ENCODE measurements at places on chromosomes 5 and 9.

DNA sequence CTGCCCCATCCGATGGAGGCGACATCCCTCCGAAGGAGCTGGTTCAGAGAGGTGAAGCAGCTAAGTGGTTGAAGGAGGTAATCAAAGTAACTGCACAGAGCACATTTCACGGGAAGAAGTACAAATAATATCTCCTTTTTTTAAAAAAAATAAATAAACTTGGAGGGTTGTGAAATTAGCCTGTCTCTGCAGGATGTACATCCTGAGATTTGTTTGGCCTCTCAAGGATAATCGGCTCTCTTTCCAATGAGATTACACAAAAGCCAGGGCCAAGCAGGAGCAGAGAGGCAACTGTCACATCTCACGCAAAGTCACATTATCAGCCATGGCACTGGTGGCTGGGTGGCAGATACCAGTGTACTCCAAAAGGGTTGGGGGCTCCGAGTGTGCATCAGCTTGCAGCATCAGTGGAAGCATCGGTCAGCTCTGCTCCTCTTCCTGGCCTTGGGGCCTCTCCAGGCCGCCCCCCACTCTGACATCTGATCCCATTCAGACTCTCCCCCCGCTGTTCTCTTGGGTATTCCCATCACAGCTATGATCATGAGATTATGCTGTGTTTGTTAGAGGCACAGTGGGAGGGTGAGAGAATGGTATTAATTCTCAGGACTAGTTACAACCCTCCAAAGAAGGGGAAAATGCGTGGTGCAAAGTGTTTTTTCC lies 109.9 kb downstream of the UGCG start:
- DNase-seq: no peak

GRCh38 chr5:6236858-6237481 lies 141.4 kb downstream of the MED10 start:
- no peak for DNase-seq

DNA sequence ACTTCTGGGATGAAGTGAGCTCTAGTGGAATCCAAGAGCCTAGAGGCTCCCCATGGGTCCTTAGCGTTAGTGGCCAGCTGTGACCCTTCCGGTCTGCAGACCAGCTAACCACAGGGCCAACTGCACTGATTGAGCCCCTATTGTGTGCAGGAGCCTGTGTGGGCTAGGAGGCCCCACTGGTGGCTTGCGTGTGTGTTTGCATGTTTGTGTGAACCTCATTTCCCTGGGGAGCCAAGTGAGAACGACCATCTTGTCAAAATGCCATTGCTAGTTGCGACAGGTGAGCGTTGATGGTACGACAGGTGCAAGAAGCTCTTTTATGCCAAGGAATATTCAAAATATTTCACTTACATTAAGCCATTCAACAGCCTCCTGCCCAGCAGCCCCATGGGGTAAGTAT lies 44.1 kb upstream of the ANKRD33B start:
- DNase-seq: no peak

DNA sequence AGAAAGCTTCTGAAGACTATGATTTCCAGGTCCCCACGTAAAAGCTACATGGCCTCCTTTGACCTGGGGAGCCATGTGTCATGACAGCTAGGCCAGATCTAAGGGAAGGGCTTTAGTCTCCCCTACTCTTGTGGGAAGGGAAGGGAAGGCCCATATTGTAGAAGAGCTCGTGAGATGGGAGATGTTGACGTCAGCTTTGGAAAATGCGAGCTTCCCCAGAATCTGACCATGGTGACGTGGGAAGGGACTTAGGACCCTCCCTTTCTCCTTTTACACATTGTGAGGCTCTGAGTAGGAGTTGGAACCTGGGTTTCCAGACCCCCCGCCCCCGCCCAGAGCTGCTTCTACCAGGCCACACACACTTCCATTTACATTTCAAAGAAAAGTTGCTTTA lies 165.5 kb downstream of the SYK start:
- no peak for DNase-seq

DNA sequence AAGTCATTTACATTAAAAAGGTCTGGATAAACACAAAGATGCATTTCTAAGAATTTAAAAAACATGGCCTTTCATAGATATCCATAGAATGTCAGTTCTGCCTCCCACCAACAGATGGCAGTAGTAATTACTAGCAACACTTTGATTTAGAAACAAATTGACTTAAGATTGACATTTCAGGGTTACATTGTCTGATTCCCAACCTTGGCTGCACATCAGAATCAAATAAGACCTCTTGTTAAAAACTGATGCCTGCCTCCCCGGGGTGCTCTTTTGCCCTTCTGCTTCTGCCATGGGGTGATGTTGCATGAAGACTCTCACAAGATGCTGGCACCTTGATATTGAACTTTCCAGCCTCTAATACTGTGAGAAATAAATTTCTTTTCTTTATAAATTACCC lies 146.2 kb upstream of the GPR151 start:
- DNase-seq: peak; percentile 3

GRCh38 chr5:55360190-55360589 lies 52.4 kb downstream of the MTREX start:
- DNase-seq: no peak

- DNase-seq: no peak
These were observed 3.3 kb downstream of the LARP1 start for GRCh38 chr5:154758493-154758892.

DNA sequence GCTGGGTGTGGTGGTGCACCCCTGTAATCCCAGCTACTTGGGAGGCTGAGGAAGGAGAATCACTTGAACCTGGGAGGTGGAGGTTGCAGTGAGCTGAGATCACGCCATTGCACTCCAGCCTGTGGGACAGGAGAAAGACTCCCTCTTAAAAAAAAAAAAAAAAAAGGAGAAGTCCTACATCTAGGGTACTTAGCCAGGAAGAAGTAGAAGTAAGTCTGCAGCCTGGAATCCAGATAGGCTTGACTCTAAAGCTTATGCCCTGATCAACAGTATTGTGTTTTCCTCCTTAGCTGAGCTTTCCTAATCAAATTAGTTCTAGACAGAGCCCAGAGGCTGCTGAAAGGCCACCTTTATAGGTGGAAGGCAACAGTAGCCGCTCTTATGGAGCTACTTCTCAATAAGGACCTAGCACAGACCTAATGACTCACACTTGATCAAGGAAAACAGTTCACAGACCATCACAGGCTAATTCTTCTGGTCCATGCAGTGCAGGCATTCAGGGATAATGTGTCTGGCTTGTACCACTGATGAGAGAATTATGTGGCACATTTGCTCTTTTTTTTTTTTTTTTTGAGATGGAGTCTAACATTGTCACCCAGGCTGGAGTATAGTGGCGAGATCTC lies 105.5 kb upstream of the KLF4 start:
- DNase-seq: no peak

- no peak for DNase-seq
These were observed 64.2 kb upstream of the IRX1 start for GRCh38 chr5:3531320-3531986.

- no peak for DNase-seq
These were observed 159.7 kb upstream of the TLX3 start for GRCh38 chr5:171149333-171149732.

DNA sequence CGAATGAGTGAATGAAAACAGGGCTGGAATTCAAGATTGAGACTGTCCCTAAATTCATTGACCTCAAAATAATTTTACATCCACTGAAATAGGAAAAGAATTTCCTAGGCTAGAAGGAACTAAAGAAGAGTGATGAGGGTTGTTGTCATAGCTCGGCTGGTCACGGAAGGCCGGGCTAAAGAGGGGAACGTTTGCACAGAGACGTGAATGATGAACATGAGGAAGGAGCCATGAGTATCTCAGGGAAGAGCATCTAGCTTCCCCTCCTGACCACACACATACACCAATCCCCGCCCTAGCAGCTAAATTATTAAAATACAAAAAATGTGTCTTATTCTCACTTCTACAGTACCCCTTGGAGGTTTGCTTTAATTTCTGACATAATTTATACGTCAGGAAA lies 124.4 kb upstream of the ABCA1 start:
- no peak for DNase-seq

GRCh38 chr5:165425594-165425993 lies 1920.2 kb downstream of the MAT2B start:
- DNase-seq: no peak

- DNase-seq: no peak
These were observed 63.8 kb downstream of the PBX3 start for GRCh38 chr9:125811002-125811401.

- DNase-seq: no peak
These were observed 292.4 kb downstream of the ZNF608 start for GRCh38 chr5:124454081-124454480.

GRCh38 chr5:19862711-19863110 lies 125.3 kb downstream of the CDH18 start:
- DNase-seq: no peak

DNA sequence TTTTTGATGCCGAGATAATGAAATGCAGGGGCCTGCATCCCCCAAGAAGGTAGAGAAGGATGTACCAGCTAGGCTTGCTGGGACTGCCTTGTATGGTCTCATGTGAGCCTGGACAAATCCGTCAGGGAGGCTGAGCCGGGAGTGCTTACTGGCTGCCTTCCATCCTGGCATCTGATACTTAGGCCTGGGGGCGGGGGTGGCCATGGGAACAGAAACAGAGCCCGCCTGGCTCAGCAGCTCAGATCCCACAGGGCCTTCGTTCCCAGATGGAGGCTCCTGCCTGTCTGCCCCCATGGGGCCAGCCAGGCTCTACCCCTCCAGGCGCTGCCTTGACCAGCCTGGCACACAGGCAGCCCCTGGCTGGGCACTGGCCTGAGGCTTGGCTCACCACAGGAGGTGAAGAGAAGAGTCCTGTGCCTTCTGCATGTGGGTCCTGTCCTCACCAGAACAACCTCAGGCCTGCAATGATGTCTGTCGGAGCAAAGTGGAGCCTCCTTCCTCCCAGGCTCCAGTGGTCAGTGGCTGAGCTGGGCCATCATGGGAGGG lies 10.5 kb upstream of the SPATA31E1 start:
- DNase-seq: no peak

DNA sequence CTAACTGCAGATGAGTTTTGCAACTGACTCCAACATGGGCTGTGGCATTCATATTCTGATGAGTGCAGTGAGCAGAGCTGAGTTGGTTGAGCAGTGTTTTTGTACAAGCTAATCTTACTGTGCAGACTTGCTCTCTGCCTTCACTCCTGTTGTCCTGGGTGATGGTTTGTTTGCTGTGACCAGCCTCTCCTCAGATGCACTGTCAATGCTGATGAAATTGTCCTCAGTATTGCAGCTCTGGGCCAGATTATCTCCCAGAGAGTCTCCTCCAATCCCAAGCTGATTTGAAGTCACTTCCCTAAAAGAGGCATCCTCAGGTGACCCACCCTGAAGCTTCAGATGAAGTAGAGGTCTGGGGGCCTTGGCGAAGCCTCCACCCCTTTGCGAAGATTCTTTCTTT lies 581.8 kb downstream of the ACTL7B start:
- DNase-seq: no peak

GRCh38 chr5:149471406-149472183 lies 79.6 kb downstream of the CSNK1A1 start:
- DNase-seq: no peak

DNA sequence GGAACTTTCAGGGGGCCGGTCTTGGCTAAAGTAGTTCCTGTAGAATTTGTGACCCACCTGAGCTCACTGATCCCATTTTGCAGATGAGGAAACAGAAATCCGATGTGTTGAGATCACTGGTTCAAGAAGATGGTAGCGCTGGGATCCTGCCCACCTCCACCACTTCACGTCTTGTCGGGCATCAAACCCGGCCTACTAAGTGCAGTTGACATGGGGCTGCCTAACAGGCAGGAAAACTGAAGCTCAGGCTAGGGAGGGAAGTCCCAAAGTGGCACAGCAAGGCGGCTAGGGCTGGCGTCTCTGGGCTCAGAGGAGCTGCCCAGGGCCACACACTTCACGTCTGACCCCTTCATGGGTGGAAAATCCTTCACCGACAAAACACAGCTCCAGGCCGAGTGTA lies 502 bp upstream of the ENG start:
- no peak for DNase-seq

DNA sequence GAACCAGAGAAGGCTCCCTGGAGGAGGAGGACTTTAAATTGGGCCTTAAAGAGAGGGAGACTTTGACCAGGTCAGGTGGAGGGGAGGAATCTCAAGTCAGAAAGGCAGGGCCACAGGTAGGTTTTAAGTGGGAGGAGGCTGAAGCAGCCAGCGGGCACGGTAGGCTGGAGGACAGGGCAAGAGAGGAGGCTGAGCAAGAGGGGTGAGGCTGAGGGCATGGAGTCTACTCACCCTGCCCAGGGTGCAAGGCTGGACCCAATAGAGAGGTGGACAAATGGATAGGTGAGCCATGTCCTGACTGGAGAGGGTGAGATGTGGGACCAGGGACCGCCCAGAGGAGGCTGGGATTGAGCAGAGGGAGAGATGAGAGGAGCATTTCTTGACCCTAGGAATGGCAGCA lies 25.6 kb upstream of the TRIM14 start:
- DNase-seq: no peak

GRCh38 chr5:3943859-3944258 lies 348.2 kb downstream of the IRX1 start:
- DNase-seq: no peak
